ENCODE measurements at places on chromosomes 12 and 14.

DNA sequence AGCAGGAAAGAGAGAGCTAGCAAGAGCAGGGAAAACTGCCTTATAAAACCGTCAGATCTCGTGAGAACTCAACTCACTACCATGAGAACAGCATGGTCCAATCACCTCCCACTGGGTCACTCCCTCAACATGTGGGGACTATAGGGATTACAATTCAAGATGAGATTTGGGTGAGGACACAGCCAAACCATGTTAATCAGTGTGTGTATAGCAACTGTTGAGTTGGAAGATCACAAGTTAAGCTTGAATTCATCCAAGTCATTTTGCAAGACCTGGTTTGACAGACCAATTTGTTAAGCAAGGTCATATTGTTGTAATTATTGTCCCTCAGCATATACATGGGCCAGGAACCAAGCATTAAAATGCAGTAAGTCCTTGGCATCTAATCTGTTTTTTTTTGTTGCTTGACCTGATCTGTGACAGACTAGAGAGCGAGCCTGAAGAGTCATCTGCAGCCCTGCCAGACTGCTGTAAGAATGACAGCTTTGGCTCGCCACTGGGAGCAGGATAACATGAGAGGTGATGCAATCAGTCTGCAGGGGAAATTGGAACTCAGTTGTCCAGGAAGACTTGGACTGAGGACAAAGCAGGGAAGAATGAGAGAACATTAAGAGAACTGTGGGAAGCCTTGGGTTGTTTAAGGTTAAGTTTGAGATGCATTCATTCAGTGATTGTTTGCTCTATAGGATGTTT, 297.6 kb upstream of the SEL1L start:
- no peaks in the 10 kb centered on the region for H3K27me3 ChIP-seq
- DNase-seq: no peak
- H3K36me3 ChIP-seq: peaks cover 5% of the 10 kb centered on the region
- no peak overlapping the region for H3K27ac ChIP-seq
- no peak overlapping the region for H3K4me3 ChIP-seq

DNA sequence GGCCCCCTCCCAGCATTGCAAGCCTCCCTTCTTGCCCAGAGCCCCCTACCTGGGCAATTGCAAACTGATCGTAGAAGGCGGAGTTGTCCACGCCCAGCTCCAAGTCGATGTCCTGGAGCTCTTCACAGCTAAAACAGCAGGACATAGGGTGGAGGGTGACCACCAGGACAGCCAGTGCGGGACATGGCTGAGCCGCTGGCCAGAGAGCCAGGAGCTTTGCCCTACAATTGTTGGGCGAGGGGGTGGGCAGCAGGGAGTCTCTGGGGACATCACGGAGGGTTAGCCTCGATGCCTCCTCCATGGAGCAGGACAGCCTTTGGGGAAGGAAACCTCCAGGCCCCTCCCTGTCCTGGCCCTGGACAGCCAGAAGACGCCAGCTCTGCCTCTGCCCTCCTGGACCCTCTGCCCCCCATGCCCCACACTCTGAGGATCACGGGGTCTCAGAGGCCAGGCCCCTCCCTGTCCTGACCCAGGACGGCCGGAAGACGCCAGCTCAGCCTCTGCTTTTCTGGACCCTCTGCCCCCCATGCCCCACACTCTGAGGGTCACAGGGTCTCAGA, 9.4 kb downstream of the TMEM179 start:
- no peak overlapping the region for H3K4me3 ChIP-seq
- H3K27ac ChIP-seq: no peak overlapping the region
- no peak for DNase-seq
- peaks cover 20% of the 10 kb centered on the region for H3K27me3 ChIP-seq

DNA sequence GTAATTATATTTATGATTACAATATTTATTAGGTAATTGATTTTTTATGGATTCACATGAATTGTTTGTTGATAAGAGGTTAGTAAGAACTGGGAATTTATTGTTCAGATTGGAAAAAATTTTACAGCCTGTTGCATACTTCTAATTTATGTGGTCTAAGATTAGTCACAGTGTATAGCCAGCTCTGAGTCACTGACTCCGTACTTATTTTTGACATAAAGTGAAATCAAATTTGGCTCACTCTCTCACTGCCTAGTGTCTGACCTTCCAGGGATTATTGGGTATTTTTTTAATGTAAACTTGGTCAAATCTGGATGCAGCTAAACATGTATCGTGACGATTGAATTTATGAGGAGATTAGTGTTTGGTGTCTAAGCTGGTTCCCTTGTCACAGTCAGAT, 109.3 kb downstream of the PTPRQ start:
- H3K4me1 ChIP-seq: peaks cover 14% of the 10 kb centered on the region
- no peaks in the 10 kb centered on the region for H3K36me3 ChIP-seq
- H3K27ac ChIP-seq: no peak overlapping the region
- H3K27me3 ChIP-seq: no peaks in the 10 kb centered on the region
- no peak for DNase-seq

DNA sequence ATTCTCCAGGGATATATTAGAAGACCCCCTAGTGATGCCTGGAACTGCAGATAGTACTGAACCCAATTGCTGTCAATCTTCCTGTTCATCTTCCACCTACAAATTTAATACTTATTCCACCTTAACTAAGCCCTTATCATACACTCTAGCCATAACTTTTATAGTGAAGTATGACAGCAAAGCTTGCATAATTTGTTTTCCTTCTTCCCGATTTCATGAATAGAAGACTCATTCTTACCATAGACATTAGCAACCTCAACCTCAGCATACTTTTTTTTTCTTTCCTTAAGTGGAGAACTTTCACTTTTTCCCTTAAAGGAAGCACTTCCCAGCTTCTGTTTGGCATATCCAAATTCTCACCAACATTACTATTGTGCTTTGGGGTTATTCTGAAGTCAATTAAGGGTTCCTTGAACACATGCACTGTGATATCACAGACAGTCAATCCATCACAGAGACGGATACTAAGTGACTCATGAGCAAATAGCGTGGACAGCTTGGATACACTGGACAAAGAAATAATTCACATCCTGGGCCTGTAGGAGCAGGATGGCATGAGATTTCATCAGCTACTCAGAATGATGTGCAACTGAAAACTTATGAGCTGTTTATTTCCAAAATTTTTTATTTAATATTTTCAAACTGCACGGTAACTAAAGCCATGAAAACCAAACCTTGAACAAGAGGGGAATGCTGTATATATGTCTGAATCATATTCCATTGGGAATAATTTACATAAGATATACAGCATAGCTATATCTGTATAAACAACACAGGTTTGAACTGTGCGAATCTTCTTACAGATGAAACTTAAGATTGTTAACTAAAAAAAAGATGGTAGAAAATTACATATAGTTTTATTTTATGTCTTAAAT, 63.9 kb downstream of the SYT1 start:
- H3K4me1 ChIP-seq: peaks cover 2% of the 10 kb centered on the region
- H3K27me3 ChIP-seq: no peaks in the 10 kb centered on the region
- no peak overlapping the region for H3K27ac ChIP-seq
- no peaks in the 10 kb centered on the region for H3K36me3 ChIP-seq
- DNase-seq: no peak
- no peak overlapping the region for H3K4me3 ChIP-seq

DNA sequence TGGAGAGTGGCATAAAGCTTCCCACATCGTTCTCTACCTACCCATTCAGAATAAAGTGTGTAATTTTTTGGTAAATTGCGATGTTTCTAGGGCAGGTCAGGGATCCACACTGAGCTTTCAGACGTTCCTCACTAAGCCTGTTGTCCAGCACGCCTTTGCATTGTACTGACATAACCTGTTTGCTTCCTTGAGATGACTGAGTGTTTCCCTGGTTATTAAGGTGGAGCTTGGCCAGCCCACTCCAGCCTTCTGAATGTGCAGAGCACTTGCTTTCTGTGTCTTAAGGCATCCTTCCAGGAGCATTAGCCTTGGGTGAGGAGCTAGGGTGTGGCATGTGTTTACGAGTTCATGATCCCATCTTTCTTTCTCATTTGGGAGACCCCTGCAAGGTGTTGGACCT, 96.4 kb downstream of the TMEM260 start:
- no peak overlapping the region for H3K4me3 ChIP-seq
- no peak overlapping the region for H3K27ac ChIP-seq
- H3K4me1 ChIP-seq: no peaks in the 10 kb centered on the region
- no peaks in the 10 kb centered on the region for H3K36me3 ChIP-seq
- H3K27me3 ChIP-seq: peaks cover 2% of the 10 kb centered on the region

DNA sequence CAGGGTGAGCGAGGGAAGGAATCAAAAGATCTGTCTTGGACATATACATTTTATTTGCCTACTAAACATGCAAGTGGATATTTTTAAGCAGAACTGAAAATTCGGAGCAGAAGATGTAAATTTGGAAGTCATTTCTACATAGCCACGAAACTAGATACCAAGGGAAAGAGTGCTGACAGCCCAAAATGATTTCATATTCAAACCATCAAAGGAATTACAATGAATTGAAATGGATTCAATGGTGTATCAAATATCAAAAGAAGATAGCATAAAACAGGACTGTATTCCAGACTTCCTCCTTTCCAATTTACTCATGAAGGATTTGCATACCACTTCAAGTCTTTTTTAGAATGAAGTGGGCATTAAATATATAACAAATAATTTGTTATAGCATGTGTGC, 313.5 kb upstream of the KITLG start:
- H3K27ac ChIP-seq: no peak overlapping the region
- DNase-seq: no peak
- no peak overlapping the region for H3K4me3 ChIP-seq
- no peaks in the 10 kb centered on the region for H3K27me3 ChIP-seq
- H3K4me1 ChIP-seq: peaks cover 38% of the 10 kb centered on the region
